ENCODE measurements at places on chromosomes 3 and 15.

GRCh38 chr3:180678231-180678630 is 1.1 kb downstream of the CCDC39 start:
- DNase-seq: no peak

GRCh38 chr15:57398336-57398735 is 22.0 kb downstream of the CGNL1 start:
- no peak for DNase-seq

- DNase-seq: no peak
Measured at GRCh38 chr15:52052066-52052935, 33.3 kb downstream of the MAPK6 start.

- no peak for DNase-seq
Measured at GRCh38 chr3:47266709-47267489, 15.7 kb downstream of the KIF9 start.

- DNase-seq: no peak
Measured at GRCh38 chr3:66138336-66139313, 82.2 kb upstream of the SLC25A26 start.

DNA sequence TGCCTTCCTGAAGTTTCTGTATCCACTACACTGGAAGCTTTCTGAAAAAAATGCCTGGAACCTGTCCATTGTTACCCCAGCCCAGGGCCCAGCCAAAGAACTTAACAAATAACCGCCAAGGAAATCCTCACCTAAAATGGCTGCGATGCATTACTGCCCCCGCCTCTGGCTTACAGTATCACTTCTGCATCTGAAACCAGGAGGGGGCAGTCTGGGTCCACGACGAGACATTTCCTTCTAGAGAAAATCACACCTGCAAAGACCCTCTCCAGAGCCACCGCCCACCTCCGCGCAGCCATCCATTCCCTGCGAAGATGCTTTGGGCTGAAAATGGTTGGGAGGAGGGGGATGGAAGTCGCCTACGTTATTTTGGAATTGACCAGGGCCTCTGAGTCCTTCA is 22.4 kb upstream of the CELF6 start:
- DNase-seq: no peak

- DNase-seq: no peak
Measured at GRCh38 chr3:66220066-66220465, 735 bp upstream of the SLC25A26 start.

DNA sequence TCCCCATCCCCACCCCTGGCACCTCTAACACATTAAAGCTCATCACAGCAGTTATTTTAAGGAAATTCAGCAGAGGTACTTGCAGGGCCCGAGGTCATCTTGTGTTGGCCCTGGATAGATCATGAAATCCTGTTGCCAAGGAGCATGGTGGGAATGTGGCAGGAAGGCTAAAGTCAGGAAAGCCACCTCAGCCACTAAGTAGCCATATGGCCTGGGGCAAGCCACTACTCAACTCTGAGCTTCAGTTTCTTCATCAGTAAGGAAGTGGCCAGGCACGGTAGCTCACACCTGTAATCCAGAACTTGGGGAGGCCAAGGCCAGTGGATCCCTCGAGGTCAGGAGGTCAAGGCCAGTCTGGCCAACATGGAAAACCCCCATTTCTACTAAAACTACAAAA is 55.9 kb downstream of the LIPC start:
- no peak for DNase-seq

DNA sequence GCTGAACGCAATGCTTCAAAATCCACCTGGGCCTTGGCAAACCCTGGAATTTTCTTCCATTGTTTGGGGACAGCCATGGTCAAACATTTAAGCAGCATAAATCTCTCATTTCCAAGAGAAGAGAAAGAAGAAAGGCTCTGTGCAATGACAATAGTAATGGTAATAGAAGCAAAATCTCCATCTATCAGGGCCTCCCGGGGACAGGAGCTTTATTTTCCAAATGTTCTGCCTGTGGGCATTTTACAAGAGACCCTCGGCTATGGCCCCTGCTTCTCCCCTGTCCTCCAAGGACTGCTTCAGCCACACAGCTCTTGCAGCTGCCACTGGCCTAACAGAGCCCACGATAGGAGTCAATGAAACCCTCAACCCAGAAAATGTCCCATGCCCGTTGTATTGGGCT is 12.7 kb upstream of the FAM240A start:
- DNase-seq: no peak

- no peak for DNase-seq
Measured at GRCh38 chr15:70083418-70083817, 14.3 kb downstream of the TLE3 start.

DNA sequence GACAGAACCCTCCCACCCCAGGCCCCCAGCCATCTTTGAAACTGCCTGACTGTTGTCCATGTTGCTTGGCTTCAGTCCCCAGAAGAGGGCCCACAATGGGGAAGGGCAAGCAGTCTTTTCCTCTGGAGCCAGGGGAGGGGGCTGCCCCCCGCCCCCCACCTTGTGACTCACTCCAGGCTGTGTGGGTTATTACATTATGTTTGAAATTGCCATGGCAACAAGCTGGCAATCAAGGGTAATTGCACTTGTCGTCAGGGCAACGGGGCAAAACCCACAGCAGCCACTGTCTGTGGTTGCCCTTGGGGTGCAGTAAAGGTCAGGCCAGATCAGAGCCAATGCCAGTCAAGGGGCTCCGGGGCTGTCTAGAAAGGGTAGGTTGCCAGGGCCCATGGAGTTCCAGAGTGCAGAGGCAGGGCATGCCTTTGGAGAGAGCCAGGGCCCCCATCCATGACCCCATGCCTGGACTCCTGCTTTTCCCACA is 3.1 kb upstream of the CAMKV start:
- no peak for DNase-seq

DNA sequence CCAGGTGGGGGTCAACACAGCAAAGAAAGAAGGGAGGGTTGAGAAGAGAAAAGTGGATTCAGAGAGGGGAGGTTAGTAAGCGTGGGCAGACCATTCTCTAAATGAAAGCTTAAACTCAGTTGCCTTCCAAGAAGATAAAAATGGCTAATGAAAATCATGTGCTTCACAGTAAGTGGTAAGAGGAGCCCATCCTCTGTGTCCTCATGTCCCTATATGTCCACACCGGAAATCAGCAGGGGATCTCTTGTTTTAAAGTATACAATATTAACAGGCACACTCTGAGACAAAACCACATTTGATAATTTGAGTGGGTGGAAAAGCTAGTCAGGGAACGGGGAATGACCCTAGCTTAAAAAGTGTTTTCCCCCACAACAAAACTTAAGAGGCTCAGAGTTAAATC is 4.4 kb upstream of the FOXP1 start:
- no peak for DNase-seq

DNA sequence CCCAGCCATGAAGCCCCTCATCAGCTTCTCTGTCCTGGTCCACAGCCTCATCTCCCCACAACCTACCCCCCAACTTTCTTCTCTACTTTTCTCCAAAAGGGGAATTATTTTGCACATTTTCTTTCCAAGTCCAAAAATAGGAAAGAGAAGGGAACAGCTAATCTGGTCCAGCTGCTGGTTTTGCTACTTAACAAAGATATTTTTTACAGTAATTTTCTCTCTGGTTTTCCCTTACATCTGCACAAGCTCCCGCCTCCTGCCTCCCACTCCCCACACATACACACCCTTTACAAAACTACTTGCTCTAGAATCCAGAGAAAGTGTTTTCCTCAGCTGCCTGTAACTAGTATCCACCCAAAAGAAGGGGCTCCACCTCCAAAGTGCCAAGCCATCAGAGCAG is 177.2 kb downstream of the POLR2M start:
- no peak for DNase-seq

DNA sequence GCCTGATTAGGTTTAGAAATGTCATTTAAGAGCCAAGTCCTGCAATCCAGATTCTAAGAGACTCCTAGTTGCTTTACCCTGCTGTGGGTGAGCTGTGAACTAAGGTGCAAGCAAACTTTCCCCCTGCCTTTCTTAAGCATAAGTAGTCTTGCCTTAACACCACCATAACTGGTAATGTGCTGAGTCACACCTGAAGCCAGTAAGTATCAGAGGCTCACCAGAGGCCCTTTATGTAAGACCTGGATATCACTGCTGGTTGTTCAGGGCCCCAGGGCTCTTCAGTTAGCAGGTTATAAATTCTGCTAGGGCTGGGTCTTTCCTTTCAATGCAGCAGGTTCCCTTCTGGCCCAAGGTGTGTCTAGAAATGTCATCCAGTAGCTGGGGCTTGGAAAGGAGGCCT is 509.9 kb downstream of the VGLL3 start:
- no peak for DNase-seq

GRCh38 chr3:133374708-133375402 is 25.0 kb upstream of the BFSP2 start:
- DNase-seq: no peak

GRCh38 chr3:9897408-9898372 is 5.0 kb upstream of the IL17RE start:
- DNase-seq: no peak

DNA sequence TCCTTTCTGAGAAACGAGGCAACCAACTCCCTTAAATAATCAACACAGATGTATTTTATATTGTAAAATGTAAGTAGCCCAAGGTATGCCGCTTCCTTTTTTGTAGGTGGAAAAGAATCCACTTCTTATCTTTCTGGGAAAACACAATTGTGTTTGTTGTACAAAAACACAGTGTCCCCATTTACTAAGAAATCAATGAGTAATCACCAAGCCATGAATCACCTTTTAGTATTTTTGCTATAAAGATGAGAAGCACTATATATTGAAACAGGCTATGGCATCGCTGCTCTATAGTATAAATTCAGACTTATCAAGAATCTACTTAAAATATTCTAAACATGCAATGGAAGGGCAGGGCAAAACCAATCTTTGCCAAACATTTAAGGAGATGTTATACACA is 104.0 kb downstream of the TNIK start:
- DNase-seq: no peak

GRCh38 chr15:52352086-52352485 is 56.5 kb upstream of the MYO5C start:
- no peak for DNase-seq
